Fibroblast of skin of back (primary cell): ENCODE measurements at places on chromosomes 16 and 17.
A peak's percentile ranks its signal among the peaks of the same experiment; 100 is the strongest.

- DNase-seq = no peak
Observed at GRCh38 chr16:27199235-27199586, 4.1 kb upstream of the KDM8 start.

DNA sequence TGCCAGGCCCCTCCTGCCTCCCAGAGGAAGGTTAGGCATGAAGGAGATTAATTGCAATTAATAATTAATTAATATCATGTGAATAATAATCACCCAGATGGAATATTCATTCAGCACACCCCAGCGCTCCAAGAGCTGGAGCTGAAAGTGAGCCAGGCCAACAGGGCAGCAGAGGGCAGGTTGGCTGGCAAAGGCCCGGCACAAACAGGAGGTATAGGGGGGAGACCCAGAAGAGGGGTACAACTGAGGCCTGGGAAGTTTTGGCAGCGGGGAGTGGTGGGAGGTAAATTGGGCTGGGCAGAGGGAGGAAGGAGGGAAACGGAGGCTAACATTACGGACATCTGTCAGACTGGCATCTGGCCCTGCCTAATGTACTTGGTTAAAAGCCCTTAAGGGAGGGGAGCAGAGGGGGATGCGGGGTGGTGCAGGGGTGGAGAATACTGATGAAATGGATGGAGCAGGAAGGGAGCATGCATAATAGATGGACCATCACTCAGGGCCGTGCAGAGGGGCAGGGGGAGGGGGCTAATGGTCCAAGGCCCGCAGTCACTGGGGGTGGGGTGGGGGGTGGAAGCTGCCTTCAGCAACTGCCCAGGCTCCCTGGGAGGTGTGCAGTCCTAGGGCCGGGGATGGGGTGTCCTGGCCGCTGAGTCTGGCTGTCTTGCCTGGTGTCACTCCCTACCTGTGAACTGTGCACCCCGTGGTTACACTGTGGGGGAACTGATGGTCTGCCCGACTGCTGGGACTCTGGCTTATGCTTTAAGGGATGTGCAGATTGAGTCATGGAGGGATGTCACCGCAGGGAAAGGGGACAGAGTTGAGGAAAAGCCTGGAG, 1.9 kb downstream of the ADAM11 start:
- no peak for DNase-seq

- DNase-seq = no peak
Observed at GRCh38 chr17:21249086-21249795, 4.0 kb downstream of the NATD1 start.

DNA sequence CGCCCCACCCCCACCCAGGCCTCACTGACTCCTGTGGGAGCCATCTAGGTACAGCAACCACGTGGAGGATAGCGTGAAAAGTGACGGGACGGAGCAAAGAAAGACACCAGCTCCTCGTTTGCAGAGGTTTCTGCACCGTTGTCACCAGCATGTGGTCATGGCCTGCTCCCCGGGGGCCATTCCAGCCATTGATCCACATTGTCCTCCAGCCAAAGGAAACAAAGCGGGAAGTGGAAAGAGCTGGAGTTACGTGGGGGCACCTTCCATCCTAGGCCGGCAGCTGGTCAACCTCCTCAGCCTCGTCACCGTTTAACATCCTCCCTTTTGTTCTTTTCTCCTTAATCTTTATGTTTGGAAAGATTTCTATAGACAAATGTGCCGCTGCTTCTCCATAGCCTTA, 153.7 kb downstream of the RPTOR start:
- DNase-seq = no peak

DNA sequence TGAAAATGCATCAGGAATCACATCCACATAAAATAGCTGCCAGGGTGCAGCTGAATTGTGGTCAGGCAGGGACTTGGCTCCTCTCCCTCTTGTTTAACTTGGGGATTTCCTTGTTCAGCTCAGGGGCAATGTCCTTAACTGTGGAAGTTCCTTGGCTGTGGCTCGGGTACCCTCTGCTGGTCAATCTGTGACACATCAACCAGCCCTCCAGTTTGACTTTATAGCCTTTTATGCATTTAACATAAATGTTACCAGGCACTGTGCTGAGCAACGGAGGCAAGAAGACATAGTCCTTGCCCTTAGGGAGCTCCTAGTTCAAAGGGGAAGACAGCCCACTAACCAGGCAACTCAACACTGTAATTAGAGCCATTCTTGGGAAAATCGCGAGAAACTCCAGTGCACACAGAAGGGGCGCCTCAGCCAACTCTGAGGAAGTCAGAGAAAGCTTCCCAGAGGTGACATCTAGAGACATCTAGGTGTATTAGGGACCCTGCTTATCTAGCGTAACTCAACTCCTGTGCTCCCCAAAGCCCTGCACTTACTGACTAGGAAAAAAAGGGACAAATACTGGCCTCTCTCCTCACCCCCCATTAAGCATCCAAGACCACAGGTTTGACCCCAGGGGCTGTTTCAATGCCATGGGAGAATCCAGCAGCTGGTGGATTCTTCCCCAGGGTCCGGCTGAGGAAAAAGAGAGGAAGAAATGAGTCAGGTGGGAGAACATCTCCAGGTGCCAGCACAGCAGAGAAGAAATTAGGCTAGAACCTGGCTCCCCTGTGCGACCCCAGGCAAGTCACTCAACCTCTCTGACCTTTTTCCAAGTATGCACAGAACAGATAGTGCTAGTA, 17.3 kb upstream of the EEF2K start:
- DNase-seq = peak; percentile 80

- peak; percentile 30 for DNase-seq
Observed at GRCh38 chr16:52114379-52114778, 432.6 kb downstream of the TOX3 start.
